ENCODE measurements at places on chromosomes 5 and 9.

DNA sequence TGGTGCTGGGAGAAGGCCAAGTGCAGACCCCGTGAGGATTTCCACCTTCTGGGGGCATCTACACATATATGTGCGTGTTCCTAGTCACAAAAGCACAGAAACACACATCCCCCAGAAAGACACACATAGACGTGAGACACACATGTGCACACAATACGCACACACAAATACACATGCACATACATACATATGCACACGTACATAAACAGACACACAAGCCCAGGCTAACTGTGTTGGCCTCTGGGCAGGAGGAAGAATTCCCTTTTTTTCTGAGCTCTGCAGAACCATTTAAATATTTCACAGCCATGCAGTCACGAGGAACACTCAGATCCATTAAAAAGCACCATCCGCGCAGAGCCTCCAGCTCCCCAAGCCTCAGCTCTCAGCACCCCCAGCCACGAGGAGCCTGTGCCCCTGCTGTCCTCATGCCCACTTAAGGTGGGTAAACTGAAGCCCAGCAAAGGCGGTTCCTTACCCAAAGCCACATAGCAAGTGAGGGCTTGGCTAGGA lies 5.3 kb downstream of the NINJ1 start:
- no peak for DNase-seq

- no peak for DNase-seq
Observed at GRCh38 chr5:32274548-32275395, 38.0 kb downstream of the MTMR12 start.

DNA sequence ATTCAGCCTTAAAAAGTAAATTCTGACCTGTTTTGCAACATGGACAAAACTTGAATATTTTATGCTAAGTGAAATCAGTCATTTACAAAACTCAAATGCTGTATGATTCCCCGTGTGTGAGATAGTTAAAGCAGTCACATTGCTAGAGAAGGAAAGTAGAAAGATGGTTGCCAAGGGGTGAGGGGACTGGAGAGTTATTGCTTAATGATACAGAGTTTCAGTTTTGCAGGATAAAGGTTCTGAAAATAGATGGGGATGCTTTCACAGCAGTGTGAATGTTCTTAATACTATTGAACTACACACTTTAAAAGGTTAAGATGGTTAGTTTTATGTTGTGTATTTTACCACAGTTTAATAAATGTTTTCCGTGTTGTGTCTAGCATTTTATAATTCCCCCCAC lies 51.2 kb downstream of the SGCD start:
- DNase-seq = no peak

- DNase-seq = peak; percentile 3
Observed at GRCh38 chr5:116032094-116032517, at the start of gene ARL14EPL. Gene ARL14EPL, plus strand, starts transcription at chr5:116032472. Its CDS starts 18,994 bp downstream, at chr5:116051466.

DNA sequence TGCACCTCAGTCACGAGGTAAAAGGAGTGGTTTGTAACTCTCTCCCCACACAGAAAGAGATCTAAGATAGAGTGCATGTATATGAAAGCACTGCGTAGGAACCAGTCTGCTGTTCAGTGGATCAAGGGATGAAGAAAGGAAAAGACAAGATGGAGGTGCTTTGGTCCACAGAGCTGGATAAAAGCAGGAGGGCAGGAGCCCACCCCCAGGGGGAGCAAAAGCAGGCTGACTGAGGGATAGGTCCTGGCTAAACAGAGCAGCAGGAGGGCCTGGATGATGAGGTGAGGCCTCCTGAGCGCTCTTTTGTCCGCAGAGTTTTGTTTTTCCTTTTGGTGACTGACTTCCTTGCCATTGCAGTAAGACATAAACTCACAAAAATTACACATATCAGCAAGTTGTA lies 293.5 kb upstream of the C9orf72 start:
- no peak for DNase-seq

GRCh38 chr5:7876867-7877266 lies 7.9 kb downstream of the MTRR start:
- DNase-seq = no peak

- no peak for DNase-seq
Observed at GRCh38 chr9:108244686-108245085, 611.1 kb downstream of the ACTL7B start.

GRCh38 chr9:112446526-112446925 lies 40.1 kb upstream of the KIAA1958 start:
- no peak for DNase-seq

DNA sequence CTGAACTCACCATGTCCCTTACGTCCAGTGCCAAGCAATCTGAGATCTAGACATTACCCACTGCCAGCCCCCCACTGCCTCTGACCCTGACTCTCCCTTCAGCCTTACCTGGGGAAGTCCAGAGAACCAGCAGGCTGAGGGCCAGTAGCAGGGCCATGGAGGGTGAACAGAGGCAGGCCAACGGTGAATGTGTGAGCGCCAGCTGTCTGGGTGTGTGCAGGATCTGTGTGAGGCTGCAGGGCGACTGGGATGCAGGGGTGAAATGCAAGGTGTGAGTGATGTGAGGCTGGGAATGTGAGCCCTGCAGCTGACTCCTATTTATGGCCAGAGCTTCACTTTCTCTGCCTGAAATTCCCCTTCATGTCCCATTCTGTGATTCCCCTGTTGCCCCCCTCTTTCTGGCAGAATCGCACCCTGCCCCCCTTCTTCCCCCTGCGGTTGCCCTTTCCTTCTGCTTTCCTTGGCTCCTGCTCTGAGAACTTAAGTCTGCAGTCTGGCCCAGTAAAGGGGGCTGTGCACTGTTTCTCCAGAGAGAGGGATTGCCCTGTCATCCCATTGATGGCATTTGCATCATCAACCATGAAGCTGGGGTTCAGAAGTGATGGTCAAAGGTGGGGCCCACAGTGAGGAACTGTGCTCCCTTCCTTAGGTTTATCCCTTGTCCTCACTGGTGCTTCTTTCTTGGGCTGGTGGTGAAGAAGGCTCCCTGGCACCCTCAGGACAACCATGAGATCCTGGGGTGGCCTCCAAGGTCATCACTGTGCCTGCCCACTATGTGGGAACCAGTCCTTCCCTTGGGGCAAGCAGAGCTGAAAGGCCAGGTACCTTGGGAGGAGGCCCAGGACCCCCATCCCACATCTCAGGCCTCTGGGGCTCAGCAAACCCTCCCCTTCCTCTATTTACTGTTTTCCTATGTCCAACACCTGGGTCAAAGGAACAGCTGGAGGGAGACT lies at the start of gene CCL19:
CCL19 (minus strand) TSS at position 294 of the 953 bp plus-strand sequence; CDS start at position 157, 137 bp downstream.
- no peak for DNase-seq

DNA sequence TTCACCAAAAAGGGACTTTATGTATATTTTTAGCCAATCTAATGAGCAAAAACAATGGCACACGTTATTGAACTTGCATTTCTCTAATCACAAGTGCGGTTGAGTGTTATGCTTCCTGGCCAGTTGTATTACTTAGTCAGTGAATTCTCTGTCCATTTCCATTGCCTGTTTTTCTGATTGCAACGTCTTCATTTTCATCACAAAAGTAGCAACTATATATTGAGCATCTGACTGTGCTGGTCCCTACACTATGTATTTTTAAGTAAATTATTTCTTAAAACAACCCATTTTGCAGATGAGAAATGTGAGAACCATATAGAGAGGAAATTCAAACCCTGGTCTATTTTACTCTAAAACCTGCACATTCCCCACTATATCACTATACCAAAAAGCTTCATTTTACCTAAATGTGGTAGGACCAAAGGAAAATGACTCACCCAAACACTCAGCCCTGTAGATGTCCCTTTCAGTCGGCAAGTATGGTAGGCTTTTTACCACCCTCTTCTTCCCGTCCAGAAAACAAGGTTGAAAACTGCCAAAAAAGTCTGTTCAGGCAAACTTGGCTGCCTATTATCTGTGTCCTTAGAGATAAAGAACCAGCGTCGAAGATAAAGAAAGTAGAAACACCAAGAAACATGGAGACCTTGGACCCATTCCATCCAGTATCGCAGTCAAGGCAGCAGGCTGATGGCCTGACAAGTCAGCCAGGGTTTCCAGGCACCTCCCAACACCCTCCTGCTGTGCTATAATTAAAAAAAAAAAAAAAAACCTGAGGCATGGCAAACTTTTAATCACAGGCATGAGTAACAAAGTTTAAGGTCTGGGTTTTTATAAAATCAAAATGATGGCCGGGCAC lies 18.8 kb upstream of the FAM13B start:
- DNase-seq = no peak

GRCh38 chr5:143729334-143729946 lies 82.5 kb upstream of the HMHB1 start:
- no peak for DNase-seq

DNA sequence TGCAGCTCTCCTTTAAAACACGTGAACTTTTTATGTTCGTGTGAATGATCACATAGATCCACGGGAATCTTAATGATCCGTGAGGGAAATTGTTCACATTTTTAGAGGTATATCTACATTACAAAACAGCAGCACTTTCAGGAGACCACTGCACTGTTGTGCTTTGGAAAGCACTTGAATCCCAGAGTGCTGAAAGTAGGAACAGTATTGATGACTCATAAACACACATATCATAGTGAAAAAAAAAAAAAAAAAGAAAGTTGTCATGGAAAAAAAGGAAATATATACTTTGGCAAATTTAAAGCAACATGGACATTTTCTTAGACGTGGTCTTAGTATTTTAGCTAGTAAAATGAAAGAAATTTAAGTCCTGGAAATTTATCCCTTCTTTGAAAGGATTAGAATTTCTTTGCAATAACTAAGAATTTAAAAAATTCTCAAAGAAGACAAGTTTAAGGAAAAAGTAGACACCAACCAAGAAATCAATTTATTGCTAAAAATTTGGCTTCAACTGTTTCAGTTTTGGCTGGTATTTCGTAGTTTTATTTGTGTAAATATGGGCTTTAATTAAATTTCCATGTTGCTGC lies 55.4 kb downstream of the ADGRV1 start:
- DNase-seq = no peak

GRCh38 chr9:37583522-37584121 lies 7.4 kb upstream of the FBXO10 start:
- DNase-seq = no peak

GRCh38 chr5:103410172-103410571 lies 151.6 kb downstream of the MACIR start:
- no peak for DNase-seq

DNA sequence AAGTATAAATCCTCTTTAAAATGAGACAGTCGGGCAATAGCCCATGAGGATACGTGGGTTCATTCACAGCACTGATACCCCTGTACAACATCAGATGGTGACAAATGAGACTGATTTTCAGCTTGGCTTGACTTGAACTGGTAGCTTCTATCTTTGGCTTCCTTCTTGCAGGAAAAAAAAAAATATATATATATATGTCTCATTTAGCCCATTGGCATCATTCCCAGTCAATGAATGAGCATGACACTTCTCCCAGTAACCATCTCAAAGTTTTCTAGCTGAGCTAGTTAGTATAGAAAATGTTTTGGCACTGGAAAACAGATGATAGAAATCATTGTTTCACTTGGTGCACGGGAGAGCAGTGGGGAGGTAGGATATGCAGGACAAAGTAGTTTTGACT lies 222.5 kb upstream of the TAS2R1 start:
- DNase-seq = no peak

GRCh38 chr5:89043676-89044075 lies 160.7 kb upstream of the MEF2C start:
- no peak for DNase-seq

DNA sequence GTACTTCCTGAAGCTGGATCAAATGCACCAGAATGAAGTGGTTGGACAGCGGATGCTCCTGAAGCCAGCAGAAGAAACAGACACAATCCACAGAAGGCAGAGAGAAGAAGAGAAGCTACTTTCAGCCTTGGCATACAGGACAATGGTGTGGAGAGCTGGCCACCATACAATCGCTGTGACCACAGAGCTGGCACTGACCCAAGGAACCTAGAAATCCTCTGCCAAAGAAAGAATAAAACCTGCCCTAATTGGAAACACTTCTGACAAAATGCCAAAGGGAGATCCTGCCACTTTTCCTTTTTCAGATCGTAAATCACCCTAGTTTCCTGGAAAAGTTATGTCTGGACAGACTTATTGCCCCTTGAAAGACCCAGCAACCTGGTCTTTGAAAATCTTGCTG lies 77.8 kb downstream of the BAAT start:
- DNase-seq = no peak

- DNase-seq = no peak
Observed at GRCh38 chr5:81694726-81695125, 56.2 kb downstream of the SSBP2 start.

- DNase-seq = no peak
Observed at GRCh38 chr9:92402826-92403745, 1.3 kb downstream of the OGN start.

- no peak for DNase-seq
Observed at GRCh38 chr9:86352440-86353077, 1.7 kb downstream of the TUT7 start.

GRCh38 chr9:119736491-119737454 lies 367.5 kb upstream of the BRINP1 start:
- peak; percentile 4 for DNase-seq

- no peak for DNase-seq
Observed at GRCh38 chr5:15807248-15807647, 307.3 kb downstream of the FBXL7 start.

DNA sequence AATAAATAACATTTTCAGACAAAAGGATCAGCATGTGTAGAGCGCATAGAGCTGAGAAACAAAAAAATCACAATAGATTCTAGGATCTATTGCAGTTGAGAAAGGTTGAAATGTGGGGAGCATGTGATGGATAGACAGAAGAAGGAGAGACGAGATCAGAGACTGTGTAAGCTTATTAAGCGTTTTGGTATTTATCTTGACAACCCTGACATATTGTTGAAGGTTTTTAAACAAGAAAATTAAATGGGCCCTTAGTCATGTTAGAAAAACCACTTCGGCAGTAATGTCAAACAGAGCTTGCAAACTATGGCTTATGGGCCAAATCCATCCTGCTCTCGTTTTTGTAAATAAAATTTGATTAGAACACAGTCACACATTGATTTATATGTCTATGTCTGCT lies 200.5 kb upstream of the KLF4 start:
- no peak for DNase-seq

- no peak for DNase-seq
Observed at GRCh38 chr5:134145041-134145757, 30.7 kb downstream of the TCF7 start.

DNA sequence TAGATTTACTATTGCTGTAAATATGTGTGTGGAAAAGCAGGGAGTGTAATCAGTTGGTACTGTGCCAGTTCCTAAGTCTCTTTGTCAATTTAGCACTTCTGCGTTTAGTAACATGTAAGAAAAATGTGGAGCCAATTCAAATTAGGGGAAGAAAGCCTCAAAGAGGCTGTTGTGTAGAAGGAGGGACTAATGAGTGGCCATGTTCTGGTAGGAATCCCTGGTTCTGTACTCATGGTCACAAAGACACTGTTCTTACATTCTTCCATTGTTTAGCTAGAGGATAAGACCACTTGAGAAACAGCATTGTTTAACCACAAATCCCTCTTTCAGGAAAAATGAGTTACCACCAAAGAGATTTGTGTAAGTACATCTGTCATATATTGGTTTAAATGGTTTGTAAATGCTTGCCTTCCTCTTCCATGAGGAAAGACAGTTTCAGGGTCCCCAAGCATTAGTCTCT lies 14.9 kb downstream of the ARHGEF28 start:
- DNase-seq = no peak

All from SK-N-SH (cell line).